ENCODE measurements at places on chromosomes 12 and 14.

DNA sequence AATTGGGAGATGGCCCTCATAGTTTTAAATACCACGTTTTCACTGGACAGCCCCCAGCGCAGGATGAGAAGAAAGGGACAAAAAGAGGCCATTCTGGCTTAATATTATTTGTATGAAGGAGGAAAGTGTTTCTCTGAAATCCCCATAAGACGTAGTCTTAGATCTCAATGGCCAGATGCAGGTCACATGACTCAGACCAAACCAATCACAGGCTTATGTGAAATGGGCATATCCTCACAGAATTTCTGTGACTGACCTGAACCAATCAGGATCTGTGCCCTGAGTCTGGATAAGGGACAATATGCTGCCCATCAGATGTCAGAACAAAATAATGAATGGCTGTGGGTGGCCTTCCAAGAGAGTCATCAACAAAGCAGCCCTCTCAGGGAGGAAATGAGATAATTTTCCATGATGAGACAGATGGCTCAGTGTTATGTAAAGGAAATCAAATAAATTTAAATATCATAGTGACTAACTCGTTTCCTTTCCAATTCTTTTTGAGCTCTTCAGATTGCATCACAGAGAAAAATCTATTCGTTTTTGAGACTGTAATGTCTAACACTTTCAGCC is 1009.5 kb upstream of the TMEM132C start:
- no peak for DNase-seq

DNA sequence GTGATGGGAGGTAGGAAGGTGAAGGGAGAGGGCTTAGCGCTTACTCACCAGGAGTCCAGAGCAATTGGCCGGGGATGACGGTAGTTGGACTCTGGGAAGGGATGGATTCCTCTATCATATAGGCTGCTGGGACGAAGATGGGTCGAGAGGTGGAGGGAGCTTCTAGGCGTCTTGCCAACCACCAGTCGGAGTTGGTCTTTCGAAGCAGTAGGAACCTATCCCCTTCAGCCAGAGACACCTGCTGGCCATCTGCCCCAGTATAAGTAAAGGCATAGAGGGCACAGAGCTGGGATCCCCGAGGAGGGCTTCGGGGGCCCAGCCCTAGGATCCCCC is 657 bp downstream of the ARHGAP9 start:
- DNase-seq = no peak

DNA sequence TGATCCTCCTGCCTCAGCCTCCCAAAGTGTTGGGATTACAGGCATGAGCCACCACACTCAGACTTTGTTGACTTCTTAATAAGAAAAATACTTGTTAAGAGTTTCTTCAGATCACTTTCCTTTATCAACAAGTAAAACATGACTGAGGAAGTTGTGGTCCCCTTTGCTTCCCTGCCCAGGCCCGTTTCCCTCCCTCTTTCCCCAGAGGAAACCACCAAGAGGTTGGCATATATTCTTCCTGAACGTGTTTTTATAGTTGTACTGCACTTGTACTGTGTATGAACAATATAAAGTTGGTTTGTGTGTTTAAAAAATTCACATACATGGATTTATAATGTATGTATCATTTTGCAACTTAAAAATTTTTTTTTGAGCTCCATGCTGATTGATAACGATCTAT is 28.4 kb downstream of the PTPN11 start:
- no peak for DNase-seq

DNA sequence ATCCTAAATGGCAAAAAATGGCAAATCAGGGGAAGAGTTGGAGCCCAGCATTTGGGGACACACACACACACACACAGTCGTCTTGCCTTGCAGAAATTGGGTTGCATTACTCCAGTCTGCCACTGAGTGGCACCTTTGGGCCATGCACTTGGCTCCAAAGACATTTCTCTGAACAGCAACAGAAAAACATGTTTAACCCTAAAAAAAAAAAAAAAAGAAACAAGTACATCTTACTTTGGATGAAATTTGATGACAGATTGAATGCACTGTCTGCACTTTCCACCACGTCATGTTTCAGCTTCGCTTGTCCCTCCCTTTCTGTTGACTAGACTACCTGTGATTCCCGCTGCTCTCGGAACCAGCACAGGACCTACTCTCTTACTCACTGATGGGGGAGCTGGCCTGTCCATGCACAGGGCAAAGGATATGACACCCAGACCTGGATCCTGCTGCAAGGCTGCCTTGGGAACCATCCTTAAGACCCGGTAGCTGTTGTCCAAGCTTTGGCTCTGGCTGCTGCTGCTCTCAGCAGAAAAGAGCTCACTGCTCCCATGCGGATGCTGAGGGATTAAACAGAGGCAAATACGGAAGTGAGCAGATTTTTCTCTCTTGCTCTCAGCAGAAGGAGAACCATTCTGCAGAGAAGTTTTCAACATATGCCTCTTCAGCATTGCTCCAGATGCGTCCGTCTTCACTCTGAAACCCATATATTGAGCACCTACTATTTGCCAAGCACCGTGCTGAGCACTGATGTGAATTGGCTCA is 376.8 kb downstream of the DPF3 start:
- no peak for DNase-seq

GRCh38 chr12:80858356-80858755 is 79.4 kb downstream of the LIN7A start:
- no peak for DNase-seq

DNA sequence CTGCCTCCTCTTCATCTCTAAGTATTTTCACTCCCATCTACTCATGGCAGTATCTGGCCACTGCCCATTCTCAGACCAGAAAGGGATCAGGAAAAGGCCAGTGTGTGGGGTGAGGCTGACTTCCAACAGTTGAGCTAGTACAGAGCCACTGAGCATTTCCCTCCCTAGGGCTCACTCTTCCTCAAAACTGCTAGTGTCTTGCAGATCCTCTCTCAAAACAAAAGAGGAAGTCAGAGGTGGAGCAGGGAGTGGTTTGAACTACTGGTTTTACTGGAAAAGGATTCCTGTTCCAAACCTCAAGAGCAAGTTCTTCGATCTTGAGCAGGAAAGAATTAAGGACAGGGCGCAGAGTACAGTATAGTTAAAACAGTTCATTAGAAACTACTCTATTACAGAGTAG is 11.7 kb upstream of the RNASE10 start:
- DNase-seq = no peak

DNA sequence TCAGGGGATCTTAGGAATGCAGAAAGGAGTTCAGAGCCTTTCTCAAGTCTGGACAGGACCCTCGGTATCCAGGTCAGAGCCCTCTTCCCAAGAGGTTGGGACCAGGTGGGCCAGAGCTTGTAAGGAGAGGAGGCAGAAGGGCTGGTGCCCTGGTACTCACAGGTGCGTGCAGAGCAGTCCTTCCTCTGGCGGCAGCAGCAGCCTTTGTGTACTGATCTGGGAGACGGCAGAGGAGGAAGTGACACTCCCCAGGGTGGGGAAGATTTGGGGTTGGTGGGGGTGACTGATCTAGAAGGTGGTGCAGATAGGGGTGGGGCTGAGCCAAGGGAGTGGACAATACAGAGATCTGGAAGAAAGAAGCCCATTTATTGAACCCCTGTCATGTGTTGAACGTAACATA is at the start of gene ITGB7:
ITGB7 (minus strand) TSS at position 210 of the 400 bp plus-strand sequence. CDS start 6,808 bp downstream, outside the sequence.
- DNase-seq = no peak

DNA sequence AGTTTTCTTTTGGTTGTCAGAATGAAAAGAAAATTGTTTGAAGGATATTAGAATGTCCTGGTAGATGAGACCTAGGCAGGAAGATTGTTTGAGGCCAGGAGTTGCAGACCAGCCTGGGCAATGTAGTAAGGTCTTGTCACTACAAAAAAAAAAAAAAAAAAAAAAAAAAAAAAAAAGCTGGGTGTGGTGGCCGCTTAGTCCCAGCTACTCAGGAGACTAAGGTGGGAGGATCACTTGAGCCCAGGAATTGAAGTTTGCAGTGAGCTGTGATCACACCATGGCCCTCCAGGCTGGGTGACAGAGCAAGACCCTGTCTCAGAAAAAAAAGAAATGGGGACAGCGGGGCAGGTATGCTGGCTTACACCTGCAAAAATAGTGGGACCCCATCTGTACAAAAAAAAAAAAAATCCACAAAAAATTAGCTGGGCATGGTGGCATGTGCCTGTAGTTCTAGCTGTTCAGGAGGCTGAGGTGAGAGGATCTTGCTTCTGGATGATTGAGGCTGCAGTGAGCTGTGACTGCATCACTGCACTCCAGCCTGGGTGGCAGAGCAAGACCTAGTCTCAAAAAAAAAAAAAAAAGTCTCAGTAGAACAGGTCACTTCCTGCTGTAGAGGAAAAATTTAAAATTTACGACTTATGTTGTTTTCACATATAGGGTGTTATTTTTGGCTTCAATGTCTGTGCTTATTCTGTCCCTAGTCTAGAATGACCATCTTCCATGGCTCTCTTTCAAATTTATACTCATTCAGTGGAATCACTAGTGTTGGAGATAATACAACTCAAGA is 70.7 kb downstream of the PPHLN1 start:
- DNase-seq = no peak

- DNase-seq = no peak
Observed at GRCh38 chr12:28650906-28651305, 460.6 kb downstream of the CCDC91 start.

- DNase-seq = no peak
Observed at GRCh38 chr12:3442397-3442796, 48.6 kb upstream of the PRMT8 start.

GRCh38 chr12:81811778-81812125 is 52.6 kb upstream of the PPFIA2 start:
- no peak for DNase-seq

GRCh38 chr12:59055204-59055860 is 135.0 kb upstream of the LRIG3 start:
- no peak for DNase-seq

GRCh38 chr12:117046011-117046369 is 53.2 kb downstream of the TESC start:
- DNase-seq = no peak

DNA sequence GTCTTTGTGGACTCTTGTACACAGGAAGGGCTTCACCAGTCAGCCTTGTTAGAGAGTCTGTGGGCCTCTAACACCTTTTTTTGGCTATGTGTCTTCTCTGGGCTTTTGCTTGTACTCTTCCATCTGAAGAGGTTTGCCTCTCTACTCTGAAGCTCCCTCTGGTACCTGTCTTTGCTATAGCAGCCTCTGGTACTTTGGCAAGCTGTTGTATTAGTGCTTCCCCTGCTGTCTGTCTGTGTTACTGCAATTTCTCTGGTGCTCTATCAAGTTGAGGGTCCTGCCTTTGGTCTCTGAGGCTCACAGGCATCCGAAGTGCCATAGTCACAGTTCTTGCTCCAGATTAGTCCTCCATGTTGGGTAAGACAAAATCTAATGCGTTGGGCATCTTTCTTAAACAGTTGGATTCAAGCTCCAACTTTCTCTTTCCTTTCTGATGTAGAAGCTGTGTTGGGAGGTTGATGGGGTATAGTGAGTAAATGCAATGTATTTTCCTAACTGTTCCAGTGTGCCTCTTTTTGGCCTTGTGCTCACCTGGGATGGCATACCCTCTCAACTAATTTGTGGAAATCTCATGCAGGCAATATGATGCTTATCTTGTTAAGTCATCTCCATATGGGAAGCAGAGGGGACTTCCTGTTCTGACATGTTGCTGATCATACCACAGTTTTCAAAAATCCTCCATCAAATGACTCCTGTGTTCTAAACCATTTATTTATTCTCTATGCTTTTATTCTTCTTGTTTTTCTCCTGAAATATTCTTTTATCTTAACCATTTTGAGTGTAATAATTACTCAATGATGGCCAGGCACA is 88.8 kb downstream of the ATF7IP start:
- DNase-seq = peak; percentile 40

- DNase-seq = no peak
Observed at GRCh38 chr12:128863957-128864356, 10.7 kb downstream of the GLT1D1 start.

DNA sequence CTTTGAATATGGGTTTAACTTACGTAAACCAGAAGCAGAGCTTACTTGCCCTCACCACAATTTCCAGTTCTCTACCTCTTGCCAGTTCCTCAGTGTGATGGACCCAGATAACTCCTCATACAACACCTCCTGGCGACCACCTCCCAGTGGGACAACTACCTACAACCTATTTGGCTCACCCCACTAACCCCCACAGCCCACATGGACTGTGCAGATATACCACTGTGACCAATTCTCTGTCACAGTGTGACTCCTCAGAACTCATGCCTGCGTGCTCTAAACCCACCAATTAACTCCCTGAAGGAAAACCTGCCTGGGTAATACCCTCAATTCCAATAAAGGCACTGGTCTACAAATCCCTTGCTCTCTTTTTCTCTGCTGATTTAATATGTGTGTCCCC is 311.7 kb downstream of the DIO2 start:
- DNase-seq = no peak

DNA sequence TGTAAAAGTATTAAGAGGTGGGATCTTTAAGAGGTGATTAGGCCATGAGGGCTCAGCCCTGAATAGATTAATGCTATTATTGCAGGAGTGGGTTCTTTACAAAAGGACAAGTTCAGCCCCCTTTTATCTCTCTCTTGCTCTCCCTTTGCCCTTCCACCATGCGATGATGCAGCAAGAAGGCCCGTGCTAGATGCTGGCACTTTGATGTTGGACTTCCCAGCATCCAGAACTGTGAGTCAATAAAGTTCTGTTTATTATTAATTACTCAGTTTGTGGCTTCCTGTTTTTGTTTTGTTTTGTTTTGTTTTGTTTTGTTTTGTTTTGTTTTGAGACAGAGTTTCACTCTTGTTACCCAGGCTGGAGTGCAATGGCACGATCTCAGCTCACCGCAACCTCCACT is 10.1 kb downstream of the RNASE1 start:
- no peak for DNase-seq

- no peak for DNase-seq
Observed at GRCh38 chr12:45503899-45504298, 225.6 kb upstream of the ARID2 start.

GRCh38 chr12:58301038-58301729 is 359.8 kb downstream of the ATP23 start:
- no peak for DNase-seq

DNA sequence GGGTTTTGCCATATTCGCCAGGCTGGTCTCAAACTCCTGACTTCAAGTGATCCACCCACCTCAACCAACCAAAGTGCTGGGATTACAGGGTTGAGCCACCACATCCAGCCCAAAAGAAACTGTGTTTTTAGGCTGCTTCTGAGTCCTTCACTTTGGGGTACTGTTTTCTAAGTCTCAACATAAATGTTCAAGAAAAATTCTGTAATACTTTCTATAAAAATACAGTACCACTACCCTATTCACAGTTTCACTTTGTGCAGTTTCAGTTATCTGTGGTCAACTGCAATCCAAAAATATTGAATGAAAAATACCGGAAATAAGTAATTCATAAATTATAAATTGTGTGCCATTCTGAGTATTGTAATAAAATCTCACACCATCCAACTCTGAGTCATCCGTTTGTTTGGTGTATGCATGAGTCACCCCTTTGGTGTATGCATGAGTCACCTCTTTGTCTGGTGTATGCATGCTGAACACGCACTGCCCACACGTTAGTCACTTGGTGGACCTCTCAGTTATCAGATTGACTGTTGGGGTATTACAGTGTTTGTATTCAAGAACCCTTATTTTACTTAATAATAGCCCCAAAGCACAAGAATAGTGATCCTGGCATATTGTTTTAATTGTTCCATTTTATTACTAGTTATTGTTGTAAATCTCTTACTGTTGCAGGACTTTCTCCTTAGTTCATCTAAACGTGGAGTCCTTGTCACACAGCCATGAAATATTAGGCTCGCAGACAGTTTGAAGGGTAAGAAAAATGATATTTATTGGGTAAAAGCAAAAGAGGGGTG is 190.2 kb downstream of the FSCB start:
- DNase-seq = no peak

GRCh38 chr14:68874746-68875155 is 81.9 kb upstream of the ZFP36L1 start:
- DNase-seq = no peak

Measured in HuH-7.5 (cell line).